Psoas muscle (tissue), 8 donors: ENCODE measurements at places on chromosomes 11 and 22.

DNA sequence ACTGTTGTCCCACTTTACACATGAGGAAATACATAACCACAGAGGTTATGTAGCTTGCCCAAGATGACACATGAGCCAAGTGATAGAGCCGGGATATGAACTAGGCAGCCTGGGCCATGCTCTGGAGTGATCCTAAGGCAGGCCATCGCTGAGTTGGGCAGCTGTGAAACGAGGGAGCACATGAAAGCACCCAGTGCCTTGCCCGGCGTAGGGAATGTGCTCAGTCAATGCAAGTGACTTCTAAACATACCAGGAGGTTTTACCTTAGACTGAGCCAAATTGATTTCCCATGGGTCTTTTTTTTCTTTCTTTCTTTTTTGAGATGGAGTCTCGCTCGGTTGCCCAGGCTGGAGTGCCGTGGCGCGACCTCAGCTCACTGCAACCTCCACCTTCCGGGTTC is 10.5 kb downstream of the GRIK4 start:
- no peak for DNase-seq

DNA sequence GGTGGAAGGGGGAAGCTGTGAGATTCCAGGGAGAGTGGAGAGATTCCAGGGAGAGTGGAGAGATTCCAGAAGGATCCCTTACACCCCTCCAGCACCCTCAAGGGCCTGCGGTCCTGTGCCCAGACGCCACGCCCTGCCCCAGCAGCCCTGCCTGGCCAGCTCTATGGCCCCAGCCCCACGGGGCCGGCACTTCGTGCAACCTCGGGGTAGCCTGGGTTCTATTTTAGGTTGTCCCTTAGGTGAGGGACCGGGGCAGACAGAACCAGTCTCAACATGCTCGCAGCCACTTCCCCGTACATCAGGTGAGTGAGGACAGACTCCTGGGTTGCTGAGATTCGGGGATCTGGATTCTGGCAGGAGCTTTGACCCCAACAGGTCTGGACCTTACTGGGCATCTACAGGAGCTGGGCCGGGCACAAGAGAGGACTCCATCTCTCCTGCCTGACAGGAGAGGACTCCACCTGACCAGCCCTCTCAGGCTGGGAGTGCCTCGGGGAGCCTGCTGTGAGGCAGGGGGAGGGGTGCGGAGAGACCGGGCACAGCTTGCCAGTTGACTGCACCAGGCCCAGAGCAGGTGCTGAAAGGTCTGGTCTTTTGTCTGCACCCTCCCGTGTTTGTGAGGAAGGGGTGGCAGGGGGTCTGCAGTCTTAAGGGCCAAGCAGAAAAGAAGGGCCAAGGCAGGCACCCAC is 8.5 kb upstream of the ADORA2A start:
- DNase-seq: no peak

GRCh38 chr11:5550440-5551095 is 2.2 kb upstream of the OR52H1 start:
- DNase-seq: no peak

DNA sequence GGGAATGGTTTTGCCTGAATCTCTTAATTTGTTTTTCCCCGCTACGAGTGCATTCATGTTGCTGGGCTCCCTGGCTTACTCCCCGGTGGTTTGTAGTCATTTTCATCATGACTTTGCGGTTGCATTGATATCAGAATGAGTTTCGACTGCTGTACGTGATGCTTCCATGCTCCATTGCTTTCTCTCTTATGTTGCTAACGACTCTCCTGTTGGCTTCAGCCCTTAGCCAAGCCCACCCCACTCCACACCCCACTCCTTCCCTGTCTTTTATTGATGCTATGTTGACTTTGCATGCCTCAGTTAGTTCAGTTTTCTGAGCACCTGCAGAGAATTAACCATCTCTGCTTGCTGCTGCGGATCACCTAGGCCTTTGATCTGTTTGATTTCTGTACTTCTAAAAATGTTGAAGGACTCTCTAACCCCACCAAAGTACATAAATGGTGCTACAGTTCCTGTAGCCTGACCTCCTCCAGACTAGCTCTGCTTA is 65.3 kb downstream of the ARFGAP2 start:
- DNase-seq: no peak

DNA sequence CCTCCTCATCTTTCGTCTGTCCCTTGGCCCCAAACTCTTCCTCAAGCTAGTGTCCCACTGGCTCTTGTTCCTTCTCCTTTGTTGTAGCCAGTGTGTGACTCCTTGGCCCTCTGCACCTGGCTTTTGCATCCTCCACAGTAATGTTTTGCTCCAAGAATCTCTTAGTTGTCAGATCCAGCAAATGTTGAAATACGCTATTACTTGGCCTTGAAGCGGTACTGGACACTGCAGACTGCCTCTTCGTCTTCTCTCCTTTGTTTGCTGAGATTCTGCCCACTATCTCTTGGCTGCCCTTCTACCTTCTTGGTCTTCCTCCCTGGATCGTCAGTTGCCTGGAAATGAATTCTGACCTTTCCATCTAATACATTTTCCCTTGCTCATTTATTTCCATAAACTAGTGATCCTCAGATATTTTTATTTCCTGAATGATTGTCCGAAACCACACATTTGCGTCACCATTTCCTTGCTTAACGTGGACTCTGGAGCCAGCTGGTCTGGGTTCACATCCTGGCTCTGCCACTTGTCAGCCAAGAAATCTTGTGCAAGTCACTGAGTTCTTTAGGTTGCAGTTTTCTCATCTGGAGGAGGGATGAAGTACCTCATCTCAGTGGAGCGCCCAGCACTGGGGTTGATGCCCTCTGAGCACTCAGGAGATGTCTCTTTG is 113.6 kb downstream of the LDLRAD3 start:
- peak; percentile 62 for DNase-seq

DNA sequence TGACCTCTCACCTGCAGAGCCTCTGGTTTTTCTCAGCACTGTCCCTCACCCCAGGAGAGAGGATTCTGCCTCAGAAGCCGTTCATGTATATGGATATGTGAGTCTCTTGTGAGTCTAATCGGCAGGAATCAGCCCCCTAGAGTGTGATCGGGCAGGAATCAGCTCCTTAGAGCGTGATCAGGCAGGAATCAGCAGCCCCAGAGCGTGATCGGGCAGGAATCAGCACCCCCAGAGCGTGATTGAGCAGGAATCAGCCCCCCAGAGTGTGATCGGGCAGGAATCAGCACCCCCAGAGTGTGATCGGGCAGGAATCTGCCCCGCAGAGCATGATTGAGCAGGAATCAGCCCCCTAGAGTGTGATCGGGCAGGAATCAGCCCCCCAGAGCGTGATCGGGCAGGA is 80.0 kb upstream of the EIF3D start:
- DNase-seq: no peak

DNA sequence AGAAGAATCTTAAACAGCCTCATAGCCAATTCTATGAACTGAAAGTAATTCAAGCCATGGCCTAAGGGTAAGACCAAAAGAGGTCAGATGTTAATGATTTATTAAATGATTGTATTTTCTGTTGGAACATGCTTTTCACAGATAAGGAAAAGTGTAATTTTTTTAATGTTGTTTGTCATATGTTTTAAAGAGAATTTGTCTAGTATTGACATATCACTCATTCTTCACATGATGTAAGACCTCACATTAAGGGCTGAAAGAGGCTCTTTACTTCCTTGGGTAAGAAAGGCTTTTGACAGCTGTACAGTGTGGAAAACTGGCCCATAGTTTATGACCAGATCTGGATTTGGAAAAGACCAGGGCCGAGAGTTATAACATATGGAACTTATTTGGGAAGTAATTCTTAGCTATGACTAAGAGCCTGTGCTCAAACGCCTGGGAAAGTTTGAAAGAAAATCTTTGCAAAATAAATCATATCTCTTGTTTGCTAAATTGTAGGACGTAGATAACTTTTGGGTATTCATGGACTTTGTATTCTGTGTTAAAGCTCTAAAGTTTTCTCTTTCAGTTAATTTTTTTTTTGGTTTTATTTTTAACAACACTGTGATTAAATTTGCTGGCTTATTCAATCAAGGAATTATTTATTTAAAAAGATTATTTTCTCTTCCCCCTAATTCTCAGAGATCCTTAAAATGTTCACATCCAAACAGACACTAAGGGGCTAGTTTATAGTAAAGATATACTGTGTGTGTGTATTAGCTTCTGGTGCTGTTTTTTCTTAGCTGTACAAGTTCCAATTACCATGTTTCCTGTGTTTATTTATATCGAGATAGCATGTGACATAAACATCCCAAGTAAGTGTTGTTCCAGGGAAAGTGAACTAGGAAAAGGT is 162.2 kb downstream of the ARHGAP42 start:
- no peak for DNase-seq

DNA sequence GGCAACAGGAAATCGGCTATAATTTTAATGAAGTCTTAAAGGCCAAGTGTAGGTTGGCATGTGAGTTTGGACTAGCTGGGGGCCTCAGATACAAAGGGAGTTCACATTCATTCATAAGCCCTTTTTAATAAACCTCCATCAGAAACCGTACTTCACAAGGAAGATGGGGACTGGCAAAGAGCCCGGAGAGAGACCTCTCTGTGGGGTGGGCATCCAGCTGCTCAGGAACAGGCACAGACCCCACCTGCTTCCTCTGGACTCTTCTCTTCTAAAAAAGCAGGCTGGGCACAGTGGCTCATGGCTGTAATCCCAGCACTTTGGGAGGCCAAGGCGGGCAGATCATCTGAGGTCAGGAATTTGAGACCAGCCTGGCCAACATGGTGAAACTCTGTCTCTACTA is 3.9 kb upstream of the ARFGAP3 start:
- no peak for DNase-seq

- no peak for DNase-seq
These were observed 196.0 kb downstream of the TENM4 start for GRCh38 chr11:79244798-79245197.

- no peak for DNase-seq
These were observed 29.6 kb downstream of the EHF start for GRCh38 chr11:34650528-34650927.

DNA sequence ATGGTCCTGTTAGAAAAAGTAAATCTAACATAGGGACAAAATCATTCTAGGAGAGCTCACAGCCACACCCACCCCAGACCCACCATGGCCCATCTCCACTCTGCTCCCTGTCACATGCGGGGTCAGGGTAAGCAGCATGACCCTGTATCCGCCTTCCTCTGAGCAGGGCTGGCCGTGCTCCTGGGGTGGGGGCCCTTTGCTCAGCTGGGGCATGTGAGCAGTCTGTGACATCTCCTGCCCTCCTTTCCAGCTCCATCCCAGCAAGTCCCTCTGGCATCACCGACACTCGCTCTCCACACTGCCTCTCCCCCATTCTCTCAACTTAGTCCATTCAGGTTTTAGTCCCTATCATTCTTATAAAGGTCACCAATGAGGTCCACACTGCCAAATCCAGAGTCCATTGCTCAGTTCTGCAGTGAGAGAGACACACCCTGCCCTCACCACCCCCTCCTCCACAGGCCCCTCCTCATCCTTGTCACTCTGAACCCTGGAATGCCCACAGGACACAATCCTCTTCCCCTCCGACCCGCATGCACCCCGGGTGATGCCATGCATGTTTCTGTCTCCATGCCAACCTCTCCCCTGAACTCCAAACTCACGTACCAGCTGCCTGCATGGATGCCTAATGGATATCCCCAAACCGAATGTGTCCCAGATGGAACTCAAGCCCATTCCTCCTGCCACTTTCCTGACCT is 65.1 kb upstream of the PITPNB start:
- no peak for DNase-seq

- no peak for DNase-seq
These were observed 18.1 kb downstream of the P2RX3 start for GRCh38 chr11:57356268-57356667.

- DNase-seq: no peak
These were observed 176.6 kb upstream of the RAG2 start for GRCh38 chr11:36774603-36775002.

- no peak for DNase-seq
These were observed 16.5 kb downstream of the SCYL1 start for GRCh38 chr11:65541093-65541982.

GRCh38 chr11:77370217-77370616 is 68.7 kb upstream of the GDPD4 start:
- no peak for DNase-seq

DNA sequence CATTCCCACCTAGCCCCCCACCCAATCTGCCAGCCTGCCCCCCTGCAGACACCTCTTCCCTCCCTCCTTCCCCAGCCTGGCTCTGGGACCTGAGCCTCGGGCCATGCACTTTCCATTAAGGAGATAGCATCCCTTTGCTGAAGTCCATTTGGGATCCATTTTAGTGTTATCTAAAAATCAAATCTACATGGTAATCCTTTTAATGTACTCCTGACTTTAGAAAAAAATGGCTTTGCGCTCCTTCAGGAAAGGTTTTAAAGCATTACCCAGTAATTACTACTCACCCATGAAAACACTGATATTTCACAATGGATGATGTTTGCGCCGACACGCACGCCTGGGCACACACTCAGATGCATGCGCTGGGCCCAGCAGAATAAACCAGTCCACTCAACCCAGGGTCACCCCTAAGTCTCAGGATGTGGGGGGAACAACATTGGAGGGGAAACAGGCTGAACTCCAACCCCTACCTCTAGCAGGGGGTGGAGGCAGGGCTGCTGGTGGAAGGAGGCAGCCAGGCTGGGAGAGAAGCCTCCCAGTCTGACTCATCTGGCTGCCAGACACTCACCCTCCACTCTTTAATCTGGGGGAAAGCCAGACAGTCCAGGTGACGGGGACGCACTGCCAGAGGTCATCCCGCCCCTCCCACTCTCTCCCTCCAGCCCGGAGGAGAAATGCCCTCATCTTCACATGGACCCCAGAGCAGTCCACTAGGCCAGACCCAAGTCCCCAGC is 29.8 kb downstream of the LMO1 start:
- peak; percentile 65 for DNase-seq

DNA sequence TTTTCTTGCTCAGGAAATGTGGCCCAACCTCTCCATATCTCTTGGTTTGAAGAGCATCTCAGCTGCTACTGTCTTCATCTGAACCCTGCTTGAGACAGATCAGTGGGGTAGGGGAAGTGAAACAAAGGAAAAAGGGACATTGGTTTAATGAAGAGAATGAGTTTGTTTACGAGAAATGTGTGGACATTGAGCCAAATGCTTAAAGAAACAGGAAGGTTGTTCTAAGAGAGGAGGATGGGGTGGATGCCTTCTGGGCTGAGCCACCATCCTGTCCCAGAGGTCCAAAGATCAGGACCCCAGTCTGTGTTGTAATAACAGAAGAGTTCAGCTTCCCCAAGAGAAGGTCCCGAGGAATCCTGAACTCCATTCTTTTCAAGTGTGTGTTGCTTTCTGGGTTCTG is 369.7 kb downstream of the INSC start:
- DNase-seq: no peak

GRCh38 chr22:44931077-44931540 is 78.7 kb downstream of the PHF21B start:
- peak; percentile 52 for DNase-seq

- no peak for DNase-seq
These were observed 924.6 kb upstream of the FAT3 start for GRCh38 chr11:91299980-91300379.

DNA sequence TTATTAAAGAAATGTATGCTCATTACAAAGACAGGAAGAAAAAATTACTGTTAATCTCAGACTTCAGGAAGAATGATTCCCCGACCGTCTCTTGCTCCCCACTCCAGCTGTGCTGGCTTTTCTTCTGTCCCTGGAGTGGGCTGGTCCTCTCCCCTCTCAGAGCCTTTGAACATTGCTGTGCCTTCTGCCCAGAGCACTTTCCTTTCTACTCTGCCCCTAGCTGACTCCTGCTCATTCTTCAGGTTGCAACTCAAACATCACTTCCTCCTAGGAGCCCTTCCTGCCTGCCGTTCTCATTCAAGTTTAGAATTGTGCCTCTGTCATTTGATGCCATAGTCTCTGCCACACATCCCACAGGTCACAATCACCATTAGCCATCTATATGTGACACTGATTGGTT is 329.5 kb downstream of the MIAT start:
- no peak for DNase-seq
